Fibroblast of the aortic adventitia (primary cell): ENCODE measurements at places on chromosomes 6 and 20. TPM values are rescaled to one million over a fixed set of nuclear protein-coding genes. Genes with fewer than 3 reads are reported as not detected.
A peak's percentile ranks its signal among the peaks of the same experiment; 100 is the strongest.

Gene FAM209A
- total RNA-seq: not detected in 2 replicates

Gene MOCS1
- 3.9 and 8.4 TPM in 2 replicates for total RNA-seq

Gene AIF1
- not detected in 2 replicates for total RNA-seq

Gene CD24
- 1.7 and 4.5 TPM in 2 replicates for total RNA-seq

Gene ADA
- total RNA-seq: 4.6 and 11.8 TPM in 2 replicates

Gene MAP7
- total RNA-seq: 0.36 and 0.49 TPM in 2 replicates

GRCh38 chr6:167679790-167680604 is 146.7 kb upstream of the AFDN start:
- no peak for DNase-seq

- DNase-seq: no peak
These were observed 37.8 kb downstream of the SYNJ2 start for GRCh38 chr6:158019416-158019815.

DNA sequence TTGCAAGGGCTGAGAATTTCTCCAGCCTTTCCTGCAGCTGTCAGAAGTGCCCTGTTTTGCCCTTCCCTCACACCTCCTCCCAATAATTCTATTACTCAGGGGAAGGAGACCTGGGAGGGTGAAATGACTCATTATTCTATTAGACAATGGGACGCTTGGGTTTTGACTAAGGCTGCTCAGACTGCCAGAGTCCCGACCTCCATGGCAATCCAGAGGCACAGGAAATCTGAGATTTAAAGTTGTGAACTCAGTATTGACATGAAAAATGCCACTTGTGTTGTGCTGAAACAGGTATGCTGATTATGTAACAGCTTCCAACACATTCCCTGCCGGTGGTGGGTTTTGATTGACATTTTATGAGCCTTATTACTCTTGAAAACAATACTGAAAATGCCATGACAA is 625.9 kb upstream of the FLRT3 start:
- peak; percentile 17 for DNase-seq

DNA sequence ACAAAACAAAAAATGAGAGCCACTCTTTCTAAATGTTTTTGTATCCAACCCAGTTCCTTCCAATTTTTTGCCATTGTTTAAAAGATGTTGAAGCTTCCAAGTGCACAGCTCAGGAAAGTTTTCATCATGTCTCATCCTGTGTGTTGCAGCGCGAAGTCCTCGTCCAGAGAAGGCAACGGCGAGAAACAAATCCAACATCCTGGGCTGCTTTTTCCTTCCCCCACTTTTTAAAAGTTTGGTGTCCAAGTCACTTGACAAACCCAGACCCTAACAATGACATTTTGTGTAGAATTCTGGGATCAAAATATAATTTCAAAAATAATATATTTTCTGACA is 92.3 kb downstream of the ANKRD60 start:
- DNase-seq: no peak

DNA sequence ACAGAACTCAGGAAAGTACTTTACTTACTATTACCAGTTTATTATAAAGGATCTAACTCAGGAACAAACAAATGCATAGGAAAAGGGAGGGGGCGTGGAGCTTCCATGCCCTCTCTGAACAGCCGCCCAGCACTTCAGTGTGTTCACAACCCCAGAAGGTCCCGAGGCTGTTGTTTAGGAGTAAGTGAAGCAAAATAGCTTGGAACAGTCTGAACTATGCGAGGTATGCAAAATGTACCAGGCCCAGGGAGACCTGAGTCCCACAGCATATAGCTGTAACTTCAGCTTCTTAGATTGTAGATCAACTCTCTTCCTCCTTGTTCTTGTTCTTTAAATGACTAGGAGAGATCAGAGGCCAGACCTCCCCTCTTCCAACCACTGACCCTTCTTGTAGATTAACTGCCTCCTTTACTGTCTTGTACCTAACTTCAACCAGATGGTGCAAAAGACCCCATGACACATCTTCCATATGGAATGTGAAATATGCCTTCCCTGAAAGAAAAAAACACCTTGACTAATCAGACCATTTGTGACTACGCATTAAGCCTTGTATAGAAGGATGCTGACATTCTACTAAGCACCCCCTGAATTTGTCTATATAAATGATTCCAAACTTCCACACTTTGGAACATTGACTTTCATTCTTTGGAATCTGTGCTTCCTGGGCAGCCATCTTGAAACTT is 98.8 kb upstream of the SNX9 start:
- no peak for DNase-seq

DNA sequence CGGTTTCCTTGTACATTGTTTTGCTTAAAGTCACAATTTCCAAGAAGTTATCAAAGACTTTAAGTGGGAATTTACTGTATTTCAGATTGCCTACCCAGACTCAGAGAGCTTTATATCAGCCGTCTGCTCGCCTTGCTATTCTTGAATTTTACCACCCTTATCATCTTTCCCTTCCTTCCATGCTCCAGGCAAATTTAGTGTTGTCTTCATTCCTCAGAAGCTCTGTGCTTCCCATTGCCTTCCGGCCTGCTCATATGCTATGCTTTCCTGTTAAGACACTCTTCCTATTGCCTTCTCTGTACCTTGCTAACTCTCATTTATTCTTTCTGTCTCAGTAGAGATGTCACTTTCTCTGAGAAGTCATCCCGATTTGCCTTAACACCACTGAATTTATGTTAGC is 52.1 kb downstream of the CD2AP start:
- DNase-seq: no peak

DNA sequence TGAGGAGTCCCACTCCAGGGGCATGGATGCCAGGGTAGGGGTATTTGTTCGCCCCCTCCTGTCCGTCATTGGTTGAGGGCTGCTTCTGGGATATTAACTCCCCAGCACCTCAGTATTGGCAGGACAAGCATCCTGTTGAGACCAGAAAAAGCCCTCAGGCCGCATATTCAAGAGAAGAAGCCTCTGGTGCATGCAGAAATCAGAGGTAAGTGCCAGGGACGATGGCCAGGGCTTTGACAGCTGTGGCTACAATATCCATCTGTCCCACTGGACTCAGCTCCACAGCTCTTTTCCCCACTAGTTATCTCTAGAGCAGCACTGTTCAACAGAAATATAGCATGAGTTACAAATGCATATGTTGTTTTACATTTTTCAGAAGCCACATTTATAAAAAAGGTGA is 651.3 kb downstream of the KIF16B start:
- no peak for DNase-seq

DNA sequence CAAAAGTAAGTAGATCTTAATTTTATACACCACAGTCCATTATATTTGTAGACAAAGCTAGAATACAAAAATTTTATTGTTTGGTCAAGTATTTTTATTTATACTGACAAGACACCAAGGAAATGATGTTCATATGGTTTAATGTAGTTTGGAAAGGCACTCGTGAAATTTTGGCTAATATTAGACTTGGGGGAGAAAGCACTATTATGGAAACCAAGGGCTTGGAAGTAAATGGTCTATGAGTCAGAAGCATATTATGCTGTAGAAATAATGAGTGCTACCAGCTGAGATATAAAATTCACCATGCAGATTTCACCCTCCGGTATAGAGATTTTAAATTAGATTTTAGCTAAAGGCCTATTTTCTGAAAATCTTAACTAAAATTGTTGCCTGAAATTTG is 233.6 kb downstream of the KCNQ5 start:
- DNase-seq: no peak

DNA sequence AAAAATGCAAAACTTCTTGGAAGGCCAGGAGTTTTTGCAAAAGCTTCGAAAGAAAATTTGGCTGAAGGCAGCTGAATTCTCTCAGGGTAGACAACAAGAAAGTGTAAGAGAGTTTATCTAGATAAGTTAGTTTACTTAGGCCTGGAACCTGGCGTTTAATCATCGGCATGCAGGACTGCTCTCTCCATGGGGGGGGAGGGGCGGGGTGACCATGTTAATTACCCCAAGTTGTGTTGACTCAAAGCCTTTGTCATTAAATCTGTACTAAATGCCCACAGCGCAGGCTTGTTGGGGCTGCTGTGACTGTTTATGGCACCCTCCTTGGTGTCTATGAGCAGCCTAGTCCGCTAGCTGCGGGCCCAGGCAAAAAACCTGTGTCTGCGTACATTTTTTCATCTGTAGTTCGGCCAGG is 20.1 kb upstream of the ZNF451 start:
- DNase-seq: peak; percentile 52

DNA sequence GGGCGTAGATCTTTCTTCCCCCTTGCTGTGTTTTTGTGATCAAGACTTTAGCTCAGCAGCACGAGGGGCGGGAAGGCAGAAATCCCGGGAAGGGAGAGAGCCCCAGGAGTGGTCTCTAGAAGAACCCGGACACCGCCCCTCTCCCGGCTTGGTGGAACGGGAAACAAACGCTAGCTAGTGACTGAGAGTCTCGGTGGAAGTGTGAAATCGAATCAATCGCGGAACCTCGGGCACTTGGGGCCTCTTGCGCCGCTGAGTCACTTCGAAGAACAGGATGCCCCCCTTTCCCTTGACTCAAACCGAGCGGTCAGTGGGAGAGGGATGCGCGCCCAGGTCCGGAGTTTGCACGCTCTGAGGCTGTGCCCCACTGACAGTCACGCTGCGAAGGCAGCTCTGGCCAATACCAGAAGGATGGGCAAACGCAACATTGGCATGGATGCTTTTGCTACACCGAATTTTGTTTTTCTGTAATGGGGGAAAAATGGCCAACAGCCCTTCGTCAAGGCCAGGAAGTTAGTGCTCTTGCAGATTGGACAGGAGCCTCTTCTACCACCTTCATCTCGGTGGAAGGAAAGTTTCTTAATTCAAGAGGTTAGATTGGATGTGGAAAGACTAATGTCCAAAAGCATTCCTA is 1.6 kb upstream of the OLIG3 start:
- no peak for DNase-seq

DNA sequence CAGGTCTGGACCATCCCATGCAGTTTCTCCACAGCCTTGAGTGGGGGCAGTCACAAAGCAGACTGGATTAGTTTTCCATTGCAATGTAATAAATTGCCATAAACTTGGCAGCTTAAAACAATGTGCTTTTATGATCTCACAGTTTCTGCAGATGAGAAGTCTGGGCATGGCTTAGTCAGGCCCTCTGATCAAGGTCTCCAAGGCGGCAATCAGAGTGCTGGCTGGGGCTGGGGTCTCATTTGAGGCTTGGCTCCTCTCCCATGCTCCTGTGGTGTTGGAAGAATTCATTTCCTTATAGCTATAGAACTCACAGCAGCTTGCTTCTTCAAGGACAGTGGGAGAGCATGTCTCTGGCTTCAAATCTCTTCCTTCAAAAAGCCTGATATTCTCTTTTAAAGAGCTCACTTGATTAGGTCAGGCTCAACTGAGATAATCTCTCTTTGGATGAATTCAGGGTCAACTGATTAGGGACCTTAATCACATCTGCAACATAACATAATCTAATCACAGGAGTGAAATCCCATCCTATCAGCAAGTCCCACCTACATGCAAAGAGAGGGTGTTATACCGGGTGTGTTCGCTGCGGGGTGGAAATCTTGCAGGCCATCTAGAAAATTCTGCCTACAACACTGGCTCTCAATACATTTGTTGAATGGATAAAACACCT is 77.4 kb upstream of the SULF2 start:
- DNase-seq: no peak

DNA sequence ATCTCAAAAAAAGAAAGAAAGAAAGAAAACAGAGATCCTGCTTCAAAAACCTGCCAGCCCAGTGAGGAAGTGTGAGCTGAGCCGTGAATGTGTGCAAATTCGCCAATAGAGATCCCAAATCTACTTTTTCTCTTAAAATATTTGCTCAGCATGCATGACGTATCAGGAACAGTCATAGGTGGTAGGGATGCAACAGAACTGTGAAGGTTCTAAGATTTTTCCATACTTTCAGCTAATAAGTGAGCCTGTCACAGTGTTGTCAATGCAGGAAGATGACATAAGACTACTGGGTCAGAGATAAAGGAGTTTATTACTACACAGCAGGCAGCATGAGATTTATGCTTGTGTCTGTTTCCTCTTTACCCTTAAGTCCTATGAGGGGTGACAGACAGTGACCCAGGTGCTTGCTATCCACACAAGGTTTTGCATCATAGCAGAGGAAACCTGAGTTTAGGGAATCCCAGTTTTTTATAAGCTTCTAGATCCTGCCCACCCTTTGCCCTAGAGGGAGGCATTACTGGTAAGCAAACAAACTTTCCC is 273.4 kb downstream of the BMP7 start:
- no peak for DNase-seq

DNA sequence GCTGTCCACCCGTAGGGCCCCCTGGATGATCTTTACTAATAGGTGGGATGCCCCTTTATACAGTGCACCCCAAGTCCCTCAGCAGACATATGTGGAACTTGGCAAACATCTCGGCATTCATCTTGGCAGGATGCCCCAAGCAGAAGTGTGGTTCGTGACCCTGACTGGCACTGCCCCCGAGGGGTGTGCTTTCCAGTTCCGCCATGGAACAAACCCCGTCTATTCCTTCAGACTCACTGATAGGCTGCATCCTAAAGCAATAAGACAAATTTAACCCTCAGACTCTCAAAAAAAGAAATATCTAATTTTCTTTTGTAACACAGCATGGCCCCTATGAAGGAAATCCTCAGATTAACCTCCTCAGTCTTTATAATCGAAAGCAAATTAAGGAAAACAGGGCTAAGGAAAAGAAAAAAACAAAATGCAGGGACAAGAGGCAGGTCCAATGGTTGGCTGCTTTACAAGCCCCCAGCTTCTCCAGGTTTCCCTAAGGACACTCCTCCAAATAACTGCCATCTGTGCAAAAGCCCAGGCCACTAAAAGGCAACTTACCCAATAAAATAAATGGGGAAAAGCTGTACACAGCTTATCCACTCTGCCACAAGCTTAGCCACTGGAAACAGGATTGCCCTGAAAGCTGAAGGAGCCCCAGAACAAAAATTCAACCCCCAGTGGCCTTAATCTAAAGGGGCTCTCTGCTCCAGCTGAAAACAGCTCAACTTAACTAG is 30.5 kb upstream of the RIPK1 start:
- no peak for DNase-seq

GRCh38 chr6:113995634-113996033 is 24.7 kb upstream of the HDAC2 start:
- peak; percentile 95 for DNase-seq

GRCh38 chr20:61436667-61437279 is 184.7 kb downstream of the CDH4 start:
- DNase-seq: peak; percentile 72

GRCh38 chr20:56409521-56409920 is 2.5 kb upstream of the CASS4 start:
- peak; percentile 61 for DNase-seq
